NCI-H69 (cell line): ENCODE measurements at places on chromosomes 12 and 14.
A peak's percentile ranks its signal among the peaks of the same experiment; 100 is the strongest.

- no peak for DNase-seq
Measured at GRCh38 chr12:130788515-130788914, 50.5 kb downstream of the STX2 start.

GRCh38 chr14:76938092-76938500 lies 90.4 kb downstream of the IRF2BPL start:
- no peak for DNase-seq

DNA sequence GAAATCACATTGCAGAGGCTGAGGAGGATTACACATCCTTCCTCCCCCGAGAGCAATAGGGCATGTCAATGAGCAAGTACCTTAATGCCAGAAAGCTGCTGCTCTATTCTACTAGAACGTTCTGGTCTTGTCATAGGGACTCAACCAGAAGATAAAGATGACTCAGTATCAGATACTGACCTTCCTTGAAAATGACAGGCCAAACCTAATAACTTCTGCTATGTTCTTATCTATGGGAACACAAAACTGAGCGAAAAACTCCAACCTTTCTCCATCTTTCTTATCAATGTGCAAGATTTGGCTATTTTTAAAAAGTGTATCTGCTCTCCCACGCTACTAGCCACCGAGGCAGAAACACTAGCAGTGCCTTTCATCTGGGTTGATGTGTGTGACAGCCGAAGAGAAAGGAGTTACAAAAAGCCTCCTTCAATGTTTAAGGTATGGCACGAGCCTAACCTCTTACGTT lies 5.5 kb downstream of the CCDC92 start:
- DNase-seq: no peak

GRCh38 chr12:31482816-31483215 lies 108.1 kb downstream of the DENND5B start:
- no peak for DNase-seq

DNA sequence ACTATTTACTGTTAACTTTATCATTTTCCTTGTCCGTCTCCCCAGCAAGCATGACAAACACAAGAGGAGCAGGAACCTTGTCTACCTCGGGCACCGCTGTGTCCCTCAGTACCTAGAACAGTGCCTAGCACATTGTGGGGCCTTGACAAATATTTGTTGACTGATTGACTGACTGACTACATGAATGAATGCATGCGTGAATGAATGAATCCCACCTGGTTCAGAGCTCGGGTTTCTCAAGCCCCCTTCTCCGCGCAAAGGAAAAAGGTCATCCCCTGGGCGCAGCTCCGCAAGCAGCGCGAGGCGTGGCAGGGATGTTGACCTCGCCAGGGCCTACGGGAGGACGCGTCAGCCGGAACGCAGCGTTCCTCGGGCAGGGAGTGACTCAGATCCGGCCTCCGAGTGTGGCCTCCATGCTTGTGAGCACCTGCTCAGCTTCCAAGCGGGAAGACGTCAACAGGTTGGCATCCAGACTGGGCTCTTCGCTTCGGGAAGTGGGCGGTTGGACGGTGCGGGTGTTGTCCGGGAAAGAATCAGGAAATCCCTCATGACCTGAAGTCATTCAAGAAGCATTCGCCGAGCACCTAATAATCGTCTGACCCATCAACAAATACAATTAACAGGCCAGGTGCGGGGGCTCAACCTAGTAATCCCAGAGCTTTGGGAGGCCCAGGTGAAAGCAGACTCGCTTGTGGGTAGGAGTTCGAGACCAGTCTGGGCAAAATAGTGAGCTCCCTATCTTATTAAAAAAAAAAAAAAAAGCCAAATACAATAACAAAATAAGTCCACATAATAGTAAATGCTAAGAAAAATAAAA lies 13.9 kb upstream of the UBC start:
- no peak for DNase-seq

GRCh38 chr12:116291218-116291617 lies 13.7 kb upstream of the MED13L start:
- DNase-seq: no peak

GRCh38 chr14:94321421-94322271 lies 1.5 kb downstream of the SERPINA6 start:
- no peak for DNase-seq

- no peak for DNase-seq
Measured at GRCh38 chr12:13311551-13311950, 115.0 kb downstream of the EMP1 start.

- DNase-seq: no peak
Measured at GRCh38 chr12:100995201-100995600, 200.6 kb downstream of the ANO4 start.

DNA sequence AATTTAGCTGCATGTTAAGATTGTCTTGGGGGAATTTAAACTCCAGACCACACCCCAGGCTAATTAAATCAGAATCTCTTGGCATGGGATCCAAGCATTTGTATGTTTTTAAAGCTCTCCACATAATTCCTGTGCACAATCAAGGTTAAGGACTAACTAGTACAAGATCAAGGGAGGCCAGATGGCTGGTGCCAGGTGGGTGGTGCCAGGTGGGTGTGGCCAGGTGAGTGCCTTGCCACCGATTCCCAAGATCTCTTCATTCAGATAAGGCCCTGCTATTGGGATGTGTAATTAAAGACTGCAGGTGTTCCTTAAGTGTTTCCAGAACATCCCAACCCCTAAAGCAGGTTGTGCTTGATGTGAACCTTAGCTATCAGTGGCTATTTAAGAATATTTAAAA lies 75.1 kb downstream of the NRXN3 start:
- peak; percentile 93 for DNase-seq
